ENCODE measurements at places on chromosomes 12 and 14. TPM values are rescaled to one million over a fixed set of nuclear protein-coding genes. Genes with fewer than 3 reads are reported as not detected.

GRCh38 chr14:71698673-71699072 is 233.6 kb upstream of the RGS6 start:
- no peaks in the 10 kb centered on the region for H3K36me3 ChIP-seq
- H3K27me3 ChIP-seq: no peaks in the 10 kb centered on the region
- DNase-seq: no peak

DNA sequence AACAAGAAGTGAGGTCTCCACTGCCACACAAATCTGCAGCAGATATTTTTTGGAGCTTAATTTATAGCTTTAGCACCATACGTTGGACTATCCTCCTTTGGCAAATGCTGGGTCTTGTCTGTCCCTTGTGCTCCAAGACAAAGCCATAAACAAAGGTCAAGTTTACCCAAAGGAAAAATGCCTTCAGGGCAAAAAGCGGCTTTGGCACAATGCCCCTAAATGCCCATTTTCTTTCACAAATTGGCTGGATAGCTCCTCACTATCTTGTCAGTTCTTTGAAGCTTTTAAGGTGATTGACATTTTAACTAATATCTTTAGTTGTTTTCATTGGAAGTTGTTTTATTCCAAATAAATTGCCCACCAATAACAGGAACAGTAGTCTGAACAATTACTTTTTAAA is 59.6 kb downstream of the EML5 start:
- no peak overlapping the region for H3K27ac ChIP-seq
- no peak for DNase-seq
- H3K4me3 ChIP-seq: no peak overlapping the region
- no peaks in the 10 kb centered on the region for H3K4me1 ChIP-seq

ZBTB42 gene
- total RNA-seq: 3.2 TPM

MYF6 gene
- total RNA-seq: not detected

- DNase-seq: no peak
- H3K36me3 ChIP-seq: no peaks in the 10 kb centered on the region
- H3K27me3 ChIP-seq: no peaks in the 10 kb centered on the region
- H3K4me1 ChIP-seq: no peaks in the 10 kb centered on the region
- H3K27ac ChIP-seq: no peak overlapping the region
- H3K4me3 ChIP-seq: no peak overlapping the region
Measured at GRCh38 chr14:49754570-49755097, 13.3 kb upstream of the KLHDC2 start.

IL26 gene
- not detected for total RNA-seq

OAS3 gene
- total RNA-seq: 13.7 TPM

- H3K27ac ChIP-seq: no peak overlapping the region
- no peak for DNase-seq
- no peak overlapping the region for H3K4me3 ChIP-seq
- H3K4me1 ChIP-seq: no peaks in the 10 kb centered on the region
Measured at GRCh38 chr12:118715647-118716046, 265.7 kb upstream of the SRRM4 start.

- H3K36me3 ChIP-seq: no peaks in the 10 kb centered on the region
- DNase-seq: no peak
- H3K4me1 ChIP-seq: no peaks in the 10 kb centered on the region
- H3K27ac ChIP-seq: no peak overlapping the region
- no peak overlapping the region for H3K4me3 ChIP-seq
Measured at GRCh38 chr12:93844164-93844784, 167.1 kb downstream of the CRADD start.

HEBP1 gene
- total RNA-seq: 57.8 TPM

DNA sequence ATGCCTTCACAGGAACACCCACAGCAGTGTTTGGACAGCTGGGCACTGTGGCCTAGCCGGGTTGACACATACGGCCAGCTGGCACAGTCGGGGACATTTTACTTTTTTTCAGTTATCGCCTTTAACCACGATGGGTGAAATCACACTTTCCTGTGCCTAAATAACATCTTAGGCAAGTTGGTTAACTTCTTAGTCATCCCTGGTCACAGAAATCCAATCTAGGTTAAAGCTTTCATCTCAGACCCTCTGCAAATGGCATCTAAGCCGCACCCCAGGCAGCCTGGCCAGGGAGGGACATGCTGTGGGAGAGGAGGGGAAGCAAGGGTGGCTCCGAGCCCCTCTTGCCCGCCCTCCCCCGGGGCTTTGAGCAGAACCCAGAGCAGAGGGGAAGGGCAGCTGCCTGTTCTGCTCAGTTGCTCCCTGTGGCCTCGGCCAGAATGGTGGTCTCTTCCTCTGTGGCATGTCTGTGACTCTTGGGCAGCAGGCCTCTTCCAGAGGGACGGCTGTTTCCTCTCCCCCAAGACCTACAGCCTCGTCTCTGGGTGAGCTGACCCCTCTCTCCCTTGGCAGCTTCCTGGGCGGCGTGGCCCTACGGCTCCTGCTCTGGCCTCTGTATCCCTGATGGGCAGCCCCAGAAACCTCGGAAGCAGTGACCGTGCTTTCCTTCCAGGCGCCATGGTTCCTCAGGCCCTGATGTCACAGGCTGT is 85.4 kb upstream of the DYNC1H1 start:
- H3K4me3 ChIP-seq: no peak overlapping the region
- peaks cover 9% of the 10 kb centered on the region for H3K36me3 ChIP-seq
- no peaks in the 10 kb centered on the region for H3K27me3 ChIP-seq
- DNase-seq: no peak

DNA sequence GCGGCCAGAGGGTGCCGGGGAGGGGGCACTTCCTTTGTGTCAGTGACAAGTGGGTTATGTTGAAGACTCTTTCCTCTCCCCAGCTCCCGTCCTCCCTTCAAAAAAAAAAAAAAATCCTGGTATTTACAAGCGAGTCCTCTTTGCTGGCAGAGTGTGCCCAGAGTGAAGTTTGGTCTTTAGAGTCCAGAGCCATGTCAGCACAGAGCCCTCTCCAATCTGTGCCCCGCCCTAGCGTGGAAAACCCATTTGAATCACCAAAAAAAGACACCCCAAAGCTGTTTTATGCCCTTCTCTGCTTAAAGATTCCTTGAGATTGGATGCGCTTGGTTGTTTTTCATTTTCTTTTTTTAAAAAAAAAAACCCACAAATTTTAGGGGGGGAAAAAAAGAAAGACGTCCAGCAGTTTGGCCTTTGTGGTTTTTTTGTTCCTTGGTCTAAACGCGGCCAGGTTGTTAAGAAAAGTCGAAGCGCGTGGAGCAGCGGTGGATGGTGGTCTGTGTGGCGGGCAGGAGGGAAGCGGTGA is 3.3 kb downstream of the NKX2-1 start:
- H3K27ac ChIP-seq: no peak overlapping the region
- peaks cover 30% of the 10 kb centered on the region for H3K27me3 ChIP-seq
- H3K36me3 ChIP-seq: no peaks in the 10 kb centered on the region
- no peak for DNase-seq

NDRG2 gene
- total RNA-seq: 139 TPM

DNA sequence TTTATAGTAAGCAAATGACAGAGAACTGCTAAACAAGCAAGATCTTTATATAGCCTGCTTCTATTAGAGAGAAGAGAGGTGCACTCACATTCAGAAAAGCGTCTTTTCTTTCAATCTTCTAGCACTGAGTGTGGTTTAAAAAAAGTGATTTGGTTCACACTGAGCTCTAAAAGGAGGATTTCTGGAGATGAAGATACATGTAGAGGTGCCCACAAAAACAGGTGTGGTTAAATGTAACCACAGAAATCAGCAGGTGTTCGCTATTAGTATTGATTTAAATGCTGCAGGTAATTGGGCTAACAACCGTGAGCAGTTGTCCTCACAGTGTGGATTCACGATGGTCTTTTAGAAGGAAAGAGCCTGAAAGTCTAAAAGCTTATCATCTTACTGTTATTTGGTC is 10.7 kb downstream of the PKP2 start:
- H3K36me3 ChIP-seq: no peaks in the 10 kb centered on the region
- H3K4me3 ChIP-seq: no peak overlapping the region
- no peak overlapping the region for H3K27ac ChIP-seq
- no peak for DNase-seq

- H3K27ac ChIP-seq: no peak overlapping the region
- no peaks in the 10 kb centered on the region for H3K27me3 ChIP-seq
- H3K4me3 ChIP-seq: no peak overlapping the region
- H3K4me1 ChIP-seq: no peaks in the 10 kb centered on the region
- H3K36me3 ChIP-seq: no peaks in the 10 kb centered on the region
Measured at GRCh38 chr14:94864387-94865195, 94.7 kb upstream of the GSC start.

DNA sequence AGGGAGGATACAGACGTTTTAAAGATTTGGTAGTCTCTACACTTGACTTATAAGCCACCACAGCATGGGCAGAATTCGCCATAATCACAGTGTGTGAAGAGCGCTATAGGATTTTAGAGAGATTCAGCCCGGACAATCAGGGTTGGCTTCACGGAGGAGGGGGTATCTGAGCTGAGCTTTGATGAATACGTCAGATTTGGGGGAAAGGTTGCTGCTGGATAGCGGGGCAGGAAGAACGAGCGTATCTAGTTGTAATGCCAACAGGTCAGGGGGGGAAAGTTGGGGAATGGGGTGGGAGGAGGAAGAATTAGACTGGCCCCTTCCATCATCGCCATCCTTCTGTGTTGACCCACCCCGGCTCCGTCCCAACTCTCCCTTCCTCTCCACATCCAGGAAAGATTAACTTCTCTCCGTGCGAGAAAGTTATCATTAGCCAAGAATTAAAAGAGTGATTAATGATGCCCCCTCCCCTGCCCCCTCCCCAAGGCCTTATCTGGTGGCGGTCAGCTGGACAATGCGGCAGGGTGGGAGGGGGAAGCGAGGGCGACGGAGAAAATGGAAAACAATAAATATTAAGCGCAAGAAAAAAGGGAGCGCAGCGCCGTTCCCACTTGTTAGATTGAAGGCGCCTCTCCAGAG is 13.5 kb upstream of the GPATCH2L start:
- no peaks in the 10 kb centered on the region for H3K36me3 ChIP-seq
- H3K27ac ChIP-seq: no peak overlapping the region
- DNase-seq: no peak
- no peaks in the 10 kb centered on the region for H3K4me1 ChIP-seq

- H3K4me3 ChIP-seq: no peak overlapping the region
- H3K27me3 ChIP-seq: no peaks in the 10 kb centered on the region
- no peaks in the 10 kb centered on the region for H3K4me1 ChIP-seq
- no peaks in the 10 kb centered on the region for H3K36me3 ChIP-seq
- DNase-seq: no peak
- H3K27ac ChIP-seq: no peak overlapping the region
Measured at GRCh38 chr12:94445662-94446061, 14.0 kb downstream of the CEP83 start.

KRT77 gene
- not detected for total RNA-seq

ZNF385A gene
- 7.4 TPM for total RNA-seq

DNA sequence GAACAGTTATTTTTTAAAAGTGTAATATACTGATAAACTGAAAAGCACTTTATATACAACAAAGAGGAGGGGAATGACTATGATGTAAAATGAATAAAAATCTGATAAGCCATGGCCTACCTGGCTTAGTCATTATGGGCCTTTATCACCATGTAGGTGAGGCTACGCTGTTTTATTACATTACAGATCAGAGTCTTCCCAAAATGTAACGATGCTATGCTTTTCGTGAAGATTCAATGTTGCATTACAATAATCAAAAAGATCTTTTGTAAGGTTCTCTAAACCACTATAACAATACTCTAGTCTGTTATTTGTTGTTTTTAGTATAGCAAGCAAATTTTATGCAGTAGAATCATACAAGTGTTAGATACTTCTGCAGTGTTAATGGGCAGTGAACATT is 34.2 kb downstream of the ARID4A start:
- no peak overlapping the region for H3K27ac ChIP-seq
- no peak for DNase-seq
- peaks cover 9% of the 10 kb centered on the region for H3K36me3 ChIP-seq
- H3K4me1 ChIP-seq: peaks cover 12% of the 10 kb centered on the region

DNA sequence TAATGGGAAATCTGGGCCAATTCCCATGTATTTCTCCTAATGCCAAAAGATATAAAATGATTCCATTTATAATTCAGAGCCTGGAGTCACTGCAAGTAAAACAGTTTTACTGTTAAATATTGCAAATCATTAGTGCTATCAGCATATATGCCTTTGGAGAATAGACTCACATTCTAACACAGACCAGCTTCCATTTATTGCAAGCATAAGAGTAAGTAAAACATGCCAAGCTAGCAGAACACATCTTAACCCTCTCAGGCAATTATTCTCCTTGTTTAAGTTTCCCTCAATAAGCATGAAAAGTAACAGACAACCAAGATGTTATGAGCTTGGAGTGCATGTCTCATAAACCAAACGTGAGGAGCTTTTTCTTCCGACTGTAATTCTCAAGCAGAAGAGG is 173.9 kb upstream of the GRIP1 start:
- no peaks in the 10 kb centered on the region for H3K27me3 ChIP-seq
- no peaks in the 10 kb centered on the region for H3K36me3 ChIP-seq
- no peak overlapping the region for H3K27ac ChIP-seq
- DNase-seq: no peak

OR4K15 gene
- not detected for total RNA-seq

DNA sequence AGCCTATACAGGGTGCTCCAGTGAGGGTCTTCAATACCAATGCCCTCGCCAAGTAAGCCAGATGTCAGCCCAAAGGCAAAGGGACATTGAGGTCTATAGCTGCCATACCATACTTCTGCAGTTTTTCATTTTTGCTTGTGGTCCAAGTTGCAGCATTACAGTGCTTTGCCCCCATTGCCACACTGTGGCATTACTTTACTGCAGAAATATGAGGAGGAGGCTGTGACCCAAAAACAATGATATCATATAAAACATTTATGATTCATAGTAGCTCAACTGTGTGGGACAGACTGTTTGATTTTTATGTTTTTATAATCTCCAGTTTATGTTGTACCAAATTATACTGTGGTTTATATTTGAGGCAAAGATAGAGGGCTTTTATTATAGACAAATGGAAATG is 64.1 kb downstream of the KIAA0586 start:
- no peak overlapping the region for H3K4me3 ChIP-seq
- H3K27me3 ChIP-seq: no peaks in the 10 kb centered on the region
- no peak for DNase-seq
- peaks cover 14% of the 10 kb centered on the region for H3K36me3 ChIP-seq
- no peaks in the 10 kb centered on the region for H3K4me1 ChIP-seq

CFAP73 gene
- not detected for total RNA-seq

DNA sequence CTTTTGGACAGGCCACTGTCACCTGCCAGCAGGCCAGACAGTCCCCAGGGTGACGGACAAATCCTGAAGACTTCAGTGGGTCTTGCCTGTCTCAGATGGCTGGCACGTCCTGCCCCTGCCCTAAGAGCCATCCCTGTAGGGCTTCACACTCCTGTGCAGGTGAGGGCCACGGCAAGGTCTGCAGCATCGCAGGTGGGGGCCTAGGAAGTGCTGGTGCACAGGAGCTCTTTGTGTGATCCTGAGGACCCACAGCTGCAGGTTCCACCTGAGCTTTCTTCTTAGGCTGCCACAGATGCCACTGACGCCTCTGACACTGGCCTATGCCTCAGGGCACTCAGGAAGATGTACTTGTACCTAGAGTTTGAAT is 108.5 kb upstream of the FKBP4 start:
- no peak overlapping the region for H3K4me3 ChIP-seq
- no peaks in the 10 kb centered on the region for H3K4me1 ChIP-seq
- no peaks in the 10 kb centered on the region for H3K27me3 ChIP-seq
- peaks cover 79% of the 10 kb centered on the region for H3K36me3 ChIP-seq

DNA sequence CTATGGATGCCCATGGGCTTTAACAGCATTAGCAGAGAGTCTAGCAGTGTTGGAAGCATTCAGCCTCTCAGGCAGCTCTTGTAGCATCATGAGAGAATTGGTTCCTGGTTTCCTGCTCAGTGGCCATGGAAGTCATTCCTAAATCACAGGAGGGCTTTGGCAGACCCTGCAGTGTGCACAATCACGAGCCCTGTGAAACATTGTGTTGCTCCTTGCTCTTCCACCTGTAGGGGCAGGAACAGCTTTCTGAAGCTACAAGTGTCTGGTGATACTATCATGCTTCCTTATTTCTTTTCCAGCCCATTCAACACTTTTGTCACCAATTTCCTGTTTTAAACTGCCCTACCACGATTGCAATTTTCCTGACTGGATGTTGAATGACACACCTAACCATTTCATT is 402.2 kb upstream of the USP15 start:
- peaks cover 5% of the 10 kb centered on the region for H3K4me1 ChIP-seq
- no peaks in the 10 kb centered on the region for H3K27me3 ChIP-seq
- no peak overlapping the region for H3K27ac ChIP-seq
- DNase-seq: no peak
- H3K36me3 ChIP-seq: no peaks in the 10 kb centered on the region
